ENCODE measurements at places on chromosomes 3 and 15.

GRCh38 chr3:37660782-37661181 is 200.9 kb upstream of the CTDSPL start:
- DNase-seq, result no peak

DNA sequence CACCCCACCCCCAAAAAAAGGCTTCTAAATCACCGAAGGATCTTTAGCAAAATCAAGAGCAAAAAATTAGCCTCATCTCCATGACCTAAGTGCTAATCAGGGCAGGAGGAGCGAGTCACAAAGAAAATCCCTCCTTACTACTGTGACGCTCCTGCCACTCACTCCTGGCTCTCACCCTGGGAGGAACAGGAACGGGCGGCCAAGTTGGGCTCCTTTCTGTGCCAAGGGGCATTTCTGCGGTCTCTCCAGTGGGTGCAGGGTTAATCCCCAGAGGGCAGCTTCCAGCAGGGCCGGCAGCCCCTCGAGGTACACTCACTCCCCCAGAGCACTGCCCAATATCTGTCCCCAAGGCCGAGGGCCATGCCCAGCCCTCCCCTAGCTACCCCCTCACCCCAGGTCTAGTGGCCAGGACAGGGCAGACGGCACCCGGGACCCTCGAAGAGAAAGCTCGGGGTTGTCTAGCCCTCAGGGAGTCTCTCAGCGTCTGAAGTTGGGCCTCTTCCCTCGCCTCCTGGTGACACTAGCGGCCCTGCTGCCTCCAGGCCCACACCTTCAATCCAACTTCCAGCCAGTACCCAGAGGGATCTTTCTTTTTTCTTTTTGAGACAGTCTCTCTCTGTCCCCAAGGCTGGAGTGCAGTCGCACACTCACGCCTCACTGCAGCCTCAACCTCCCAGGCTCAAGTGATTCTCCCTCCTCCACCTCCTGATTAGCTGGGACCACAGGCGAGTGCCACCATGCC is 706 bp downstream of the CAV3 start:
- DNase-seq, result no peak

GRCh38 chr3:8784676-8785435 is 15.4 kb upstream of the OXTR start:
- no peak for DNase-seq

- DNase-seq, result no peak
Measured at GRCh38 chr15:65818927-65819562, 27.0 kb upstream of the DENND4A start.

DNA sequence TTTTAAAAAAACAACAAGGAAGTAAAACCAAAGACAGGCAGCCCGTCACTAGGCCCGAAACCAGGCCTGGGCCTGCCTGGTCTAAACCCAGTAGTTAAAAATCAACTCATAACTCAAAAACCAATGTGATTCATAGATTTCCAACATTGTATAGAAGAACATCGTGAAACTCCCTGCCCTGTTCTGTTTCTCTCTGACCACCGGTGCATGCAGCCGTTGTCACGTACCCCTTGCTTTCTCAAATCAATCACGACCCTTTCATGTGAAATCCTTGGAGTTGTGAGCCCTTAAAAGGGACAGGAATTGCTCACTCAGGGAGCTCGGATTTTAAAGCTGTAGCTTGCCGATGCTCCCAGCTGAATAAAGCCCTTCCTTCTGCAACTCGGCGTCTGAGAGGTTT is 89.5 kb downstream of the DCLK3 start:
- DNase-seq, result no peak
